ENCODE measurements at places on chromosomes 6 and 20. TPM values are rescaled to one million over a fixed set of nuclear protein-coding genes. Genes with fewer than 3 reads are reported as not detected.

DNA sequence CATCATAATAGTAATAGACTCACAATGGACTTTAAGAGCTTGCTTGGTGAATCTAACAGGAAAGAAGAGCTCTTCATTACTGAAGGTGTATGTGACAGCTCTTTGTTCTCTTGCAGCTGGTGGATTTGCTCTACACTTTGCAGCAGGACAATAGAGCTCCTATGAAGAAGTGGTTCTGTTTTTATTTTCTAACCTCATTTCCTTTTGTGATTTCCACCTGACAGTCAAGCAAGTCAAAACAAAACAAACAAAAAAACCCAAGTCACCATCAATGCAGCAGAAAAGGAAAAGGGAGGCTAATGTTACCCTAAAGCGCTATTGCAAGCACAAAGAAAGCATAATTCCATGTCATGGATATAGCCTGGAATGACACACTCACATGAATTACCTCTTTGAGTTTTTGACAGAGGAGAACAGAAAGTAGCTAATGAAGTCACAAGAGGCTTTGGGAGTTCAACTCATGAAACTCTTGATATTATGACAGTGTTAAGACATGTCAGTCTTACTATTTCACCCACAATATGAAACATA lies 1188.1 kb downstream of the EPHA7 start:
- H3K4me3 ChIP-seq = no peak overlapping the region
- no peaks in the 10 kb centered on the region for H3K4me1 ChIP-seq
- no peak overlapping the region for H3K27ac ChIP-seq
- DNase-seq = peak; percentile 11
- no peaks in the 10 kb centered on the region for H3K27me3 ChIP-seq
- no peaks in the 10 kb centered on the region for H3K36me3 ChIP-seq

DNA sequence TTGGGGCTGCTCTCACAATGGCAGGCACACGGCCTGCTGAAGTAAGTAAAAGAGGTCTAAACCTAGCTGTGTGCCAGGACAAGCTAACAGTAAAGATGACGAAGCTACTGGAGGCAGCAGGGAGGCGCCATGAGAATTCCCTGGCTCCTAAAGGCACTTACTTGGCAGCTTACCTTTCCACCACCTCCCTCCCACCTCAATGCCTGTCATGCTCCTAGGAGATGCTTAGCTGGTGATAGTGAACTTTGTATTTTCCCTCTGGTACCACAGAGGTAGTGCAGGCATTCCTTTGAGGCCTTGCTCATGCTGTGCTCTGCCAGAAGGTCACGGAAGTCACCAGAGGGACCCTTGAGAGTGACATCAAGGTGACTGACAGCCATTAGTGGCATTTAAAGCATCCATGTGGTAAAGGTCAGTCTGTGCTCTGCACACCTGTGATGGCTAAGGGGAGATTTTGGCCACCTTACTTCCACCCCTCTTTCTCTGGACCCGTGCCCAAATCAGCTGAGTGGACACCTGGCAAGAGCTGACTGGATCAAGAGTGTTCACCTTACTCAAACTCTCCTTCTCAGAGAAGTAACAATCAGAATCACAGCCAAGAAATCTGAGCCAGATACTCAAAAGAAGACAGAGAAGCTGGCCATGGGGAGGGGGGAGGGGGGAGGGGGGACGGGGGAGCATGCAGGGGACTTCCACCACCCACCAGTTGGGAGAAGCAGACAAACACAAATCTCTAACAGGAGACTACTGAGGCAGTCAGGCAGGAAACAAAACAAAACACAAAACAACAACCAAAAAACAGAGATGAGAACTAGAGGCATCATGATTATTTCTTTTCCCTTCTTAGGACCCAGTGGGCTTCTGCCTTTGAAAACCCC lies 2.9 kb downstream of the FKBP1A start:
- no peak for DNase-seq
- no peaks in the 10 kb centered on the region for H3K27me3 ChIP-seq
- peaks cover 8% of the 10 kb centered on the region for H3K4me1 ChIP-seq
- no peak overlapping the region for H3K4me3 ChIP-seq

DNA sequence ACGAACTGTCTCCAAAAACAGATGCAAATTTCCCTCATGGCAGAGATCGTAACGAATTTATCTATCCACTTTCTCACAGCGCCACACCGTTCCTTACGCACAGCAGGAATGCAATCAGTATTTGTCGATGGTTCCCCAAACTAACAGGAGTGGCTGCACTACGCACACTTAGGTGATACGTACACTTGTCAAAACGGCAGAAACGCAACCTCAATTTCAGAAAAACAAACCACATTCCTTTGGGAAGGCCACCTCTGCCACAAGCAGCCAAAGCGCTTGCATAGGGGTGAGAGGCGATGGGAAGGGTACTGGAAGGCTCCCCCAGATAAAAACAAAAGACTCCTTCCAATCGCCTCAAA lies 638 bp downstream of the MDN1 start:
- peak overlapping the region; percentile 62 for H3K27ac ChIP-seq
- peak overlapping the region; percentile 86 for H3K4me3 ChIP-seq
- DNase-seq = peak; percentile 35
- H3K27me3 ChIP-seq = no peaks in the 10 kb centered on the region
- H3K4me1 ChIP-seq = peaks cover 4% of the 10 kb centered on the region

The VGLL2 gene
- total RNA-seq = 5.7 TPM

The MAK gene
- total RNA-seq = 0.18 TPM

- no peak overlapping the region for H3K4me3 ChIP-seq
- no peaks in the 10 kb centered on the region for H3K36me3 ChIP-seq
- no peak for DNase-seq
- 0 out of 2 replicates have a peak, but pooled peaks cover 2% of the 10 kb centered on the region for H3K27me3 ChIP-seq
These were observed 194.6 kb downstream of the DLL1 start for GRCh38 chr6:170096191-170096802.

The FOXA2 gene
- total RNA-seq = 3.2 TPM

GRCh38 chr6:51459958-51460357 lies 627.5 kb downstream of the PKHD1 start:
- H3K27ac ChIP-seq = no peak overlapping the region
- H3K36me3 ChIP-seq = no peaks in the 10 kb centered on the region
- no peak overlapping the region for H3K4me3 ChIP-seq
- DNase-seq = no peak

DNA sequence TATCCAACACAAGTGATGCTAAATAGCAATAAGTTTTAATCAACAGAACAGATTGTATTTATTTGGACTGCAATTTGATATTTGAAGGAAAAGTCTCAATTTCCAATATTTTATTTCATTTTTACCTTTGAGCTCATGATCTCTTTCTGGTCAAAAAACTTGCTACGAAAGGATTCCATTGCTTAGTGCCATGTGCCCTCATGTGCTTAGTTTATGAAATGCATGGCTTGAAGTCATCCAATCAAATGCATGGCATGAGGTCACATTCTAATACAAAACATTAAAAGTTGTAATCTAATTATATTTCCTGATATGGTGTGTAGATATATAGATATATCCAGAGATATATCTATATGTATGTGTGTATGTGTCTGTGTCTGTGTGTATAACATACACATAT lies 321.2 kb upstream of the ADGRB3 start:
- no peak for DNase-seq
- H3K4me3 ChIP-seq = no peak overlapping the region
- no peak overlapping the region for H3K27ac ChIP-seq
- H3K36me3 ChIP-seq = no peaks in the 10 kb centered on the region
- H3K27me3 ChIP-seq = no peaks in the 10 kb centered on the region

The TBC1D7 gene
- total RNA-seq = 17.3 TPM

DNA sequence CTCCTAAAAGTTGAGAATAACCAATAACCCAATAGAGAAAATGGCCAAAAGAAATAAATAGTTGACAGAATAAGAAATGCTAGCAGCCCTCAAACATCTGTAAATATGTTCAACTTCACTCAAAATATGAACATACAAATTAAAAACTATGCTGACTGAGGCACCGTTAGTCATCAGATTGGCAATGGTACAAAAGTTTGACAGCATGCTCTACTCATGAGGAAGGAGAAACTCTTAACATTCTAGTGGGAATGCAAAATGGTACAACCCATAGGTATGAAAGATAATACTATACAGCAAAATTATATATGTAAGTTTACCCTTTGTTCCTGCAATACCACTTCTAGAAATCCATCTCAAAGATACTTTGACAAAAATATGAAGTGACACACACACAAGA lies 1.6 kb upstream of the ZSCAN12 start:
- peaks cover 8% of the 10 kb centered on the region for H3K36me3 ChIP-seq
- H3K4me3 ChIP-seq = no peak overlapping the region
- H3K27ac ChIP-seq = no peak overlapping the region
- no peaks in the 10 kb centered on the region for H3K27me3 ChIP-seq

GRCh38 chr6:168088161-168089053 lies 9.4 kb upstream of the FRMD1 start:
- peaks cover 6% of the 10 kb centered on the region for H3K4me1 ChIP-seq
- DNase-seq = peak; percentile 74
- H3K27me3 ChIP-seq = peaks cover 16% of the 10 kb centered on the region
- no peak overlapping the region for H3K27ac ChIP-seq
- H3K4me3 ChIP-seq = no peak overlapping the region
- H3K36me3 ChIP-seq = no peaks in the 10 kb centered on the region

DNA sequence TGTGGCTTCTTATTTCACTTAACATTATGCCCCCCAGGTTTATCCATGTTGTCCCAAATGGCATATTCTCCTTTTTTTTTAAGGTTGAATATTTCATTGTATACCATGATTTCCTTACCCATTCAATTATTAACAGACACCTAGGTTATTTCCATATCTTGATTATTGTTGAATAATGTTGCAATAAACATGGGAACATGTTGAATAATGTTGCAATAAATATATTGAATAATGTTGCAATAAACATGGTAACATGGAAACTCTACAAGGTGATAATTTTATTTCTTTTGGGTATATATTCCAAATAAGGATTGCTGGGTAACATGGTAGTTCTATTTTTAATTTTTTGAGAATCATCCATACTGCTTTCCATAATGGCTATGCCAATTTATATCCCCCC lies 648.1 kb downstream of the MMUT start:
- H3K27me3 ChIP-seq = no peaks in the 10 kb centered on the region
- H3K36me3 ChIP-seq = no peaks in the 10 kb centered on the region
- no peak overlapping the region for H3K4me3 ChIP-seq
- no peak overlapping the region for H3K27ac ChIP-seq
- no peaks in the 10 kb centered on the region for H3K4me1 ChIP-seq

The WFDC10B gene
- not detected for total RNA-seq

- no peak for DNase-seq
- no peaks in the 10 kb centered on the region for H3K27me3 ChIP-seq
- H3K4me3 ChIP-seq = no peak overlapping the region
- no peaks in the 10 kb centered on the region for H3K36me3 ChIP-seq
- H3K4me1 ChIP-seq = 0 out of 2 replicates have a peak, but pooled peaks cover 8% of the 10 kb centered on the region
These were observed 126.0 kb downstream of the RNASET2 start for GRCh38 chr6:166830185-166830890.

- no peak for DNase-seq
- no peak overlapping the region for H3K4me3 ChIP-seq
- H3K4me1 ChIP-seq = no peaks in the 10 kb centered on the region
- H3K36me3 ChIP-seq = no peaks in the 10 kb centered on the region
- H3K27ac ChIP-seq = no peak overlapping the region
These were observed 77.8 kb upstream of the FRMD1 start for GRCh38 chr6:168156742-168157265.

The GABRR1 gene
- 0.26 TPM for total RNA-seq

GRCh38 chr20:41279546-41280225 lies 37.8 kb downstream of the ZHX3 start:
- peaks cover 9% of the 10 kb centered on the region for H3K4me1 ChIP-seq
- peak; percentile 86 for DNase-seq
- H3K4me3 ChIP-seq = no peak overlapping the region
- H3K27ac ChIP-seq = no peak overlapping the region
- H3K27me3 ChIP-seq = no peaks in the 10 kb centered on the region
- H3K36me3 ChIP-seq = no peaks in the 10 kb centered on the region

DNA sequence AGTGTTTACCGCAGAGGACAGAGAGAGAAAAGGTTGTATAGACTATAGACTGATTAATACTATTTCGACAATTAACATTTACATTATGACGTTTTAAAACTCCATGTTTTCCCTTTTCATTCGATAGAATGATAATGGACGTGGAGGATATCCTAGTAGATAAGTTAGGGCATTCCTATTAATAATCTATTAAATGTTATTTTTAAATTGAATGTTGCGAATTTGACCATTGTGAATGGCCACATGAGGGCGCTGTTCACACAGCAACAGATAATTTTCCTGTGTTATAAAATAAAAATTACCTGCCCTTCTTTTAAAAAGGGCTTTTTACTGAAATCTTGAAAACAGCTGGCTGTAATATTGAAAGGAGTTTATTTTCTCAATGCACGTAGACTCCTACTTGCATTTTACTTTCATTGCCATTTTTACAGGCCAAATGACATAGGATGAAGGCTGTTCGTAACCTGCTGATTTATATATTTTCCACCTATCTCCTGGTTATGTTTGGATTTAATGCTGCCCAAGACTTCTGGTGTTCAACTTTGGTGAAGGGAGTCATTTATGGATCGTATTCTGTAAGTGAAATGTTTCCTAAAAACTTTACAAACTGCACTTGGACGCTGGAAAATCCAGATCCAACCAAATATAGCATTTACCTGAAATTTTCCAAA lies 3.3 kb downstream of the ADGRB3 start:
- no peak overlapping the region for H3K27ac ChIP-seq
- no peak overlapping the region for H3K4me3 ChIP-seq
- peak; percentile 62 for DNase-seq
- H3K27me3 ChIP-seq = no peaks in the 10 kb centered on the region
- peaks cover 16% of the 10 kb centered on the region for H3K4me1 ChIP-seq

DNA sequence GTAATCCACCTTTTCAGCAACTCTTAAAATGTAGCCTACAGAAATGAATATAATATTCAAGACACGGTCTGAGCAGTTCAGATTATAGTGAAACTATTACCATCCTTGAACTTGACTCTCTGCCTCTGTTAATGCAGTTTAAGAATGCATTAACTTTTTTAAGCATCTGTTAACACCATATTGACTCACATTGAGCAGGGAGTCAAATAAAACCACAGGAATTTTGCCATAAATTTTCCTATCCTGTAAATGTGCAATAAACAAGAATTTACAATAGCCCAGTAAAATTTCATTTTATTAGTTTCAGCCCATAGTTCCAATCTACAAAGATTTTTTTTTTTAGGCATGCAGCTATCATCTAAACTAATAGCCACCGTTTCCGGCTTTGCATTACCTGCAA lies 239.2 kb upstream of the DEFB112 start:
- peaks cover 7% of the 10 kb centered on the region for H3K4me1 ChIP-seq
- H3K27ac ChIP-seq = peak overlapping the region; percentile 18
- DNase-seq = no peak
- H3K27me3 ChIP-seq = no peaks in the 10 kb centered on the region
- no peak overlapping the region for H3K4me3 ChIP-seq
- H3K36me3 ChIP-seq = no peaks in the 10 kb centered on the region

The GTSF1L gene
- not detected for total RNA-seq

GRCh38 chr20:63543131-63543530 lies 4.4 kb downstream of the SRMS start:
- no peak for DNase-seq
- no peaks in the 10 kb centered on the region for H3K36me3 ChIP-seq
- H3K4me1 ChIP-seq = no peaks in the 10 kb centered on the region
- peaks cover 50% of the 10 kb centered on the region for H3K27me3 ChIP-seq
- no peak overlapping the region for H3K27ac ChIP-seq
- no peak overlapping the region for H3K4me3 ChIP-seq
